RPMI8226 (cell line): ENCODE measurements at places on chromosomes 4 and X.

DNA sequence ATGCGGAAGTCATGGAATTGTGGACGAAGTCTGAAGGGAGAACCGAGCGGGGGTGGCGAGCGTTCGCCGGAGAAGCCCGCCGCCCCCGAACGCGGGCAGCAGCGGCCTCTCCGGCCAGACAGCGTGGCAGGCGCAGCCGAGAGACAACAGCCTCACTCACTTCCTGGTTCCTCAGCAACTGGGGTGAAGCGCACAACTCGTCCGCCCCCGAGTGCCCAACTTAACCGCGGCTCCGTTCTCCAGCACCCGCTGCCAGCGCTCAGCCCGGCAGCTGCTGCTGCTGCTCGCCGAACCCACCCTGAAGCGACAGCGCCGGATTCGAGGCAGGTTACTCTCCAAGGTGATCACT is 68.0 kb downstream of the NOCT start:
- DNase-seq: peak; percentile 66

GRCh38 chrX:71992711-71993110 is 82.1 kb downstream of the NHSL2 start:
- no peak for DNase-seq

- DNase-seq: no peak
Observed at GRCh38 chr4:2834001-2834921, 9.4 kb upstream of the ADD1 start.

- DNase-seq: peak; percentile 45
Observed at GRCh38 chr4:80035336-80035735, 37.7 kb downstream of the ANTXR2 start.

DNA sequence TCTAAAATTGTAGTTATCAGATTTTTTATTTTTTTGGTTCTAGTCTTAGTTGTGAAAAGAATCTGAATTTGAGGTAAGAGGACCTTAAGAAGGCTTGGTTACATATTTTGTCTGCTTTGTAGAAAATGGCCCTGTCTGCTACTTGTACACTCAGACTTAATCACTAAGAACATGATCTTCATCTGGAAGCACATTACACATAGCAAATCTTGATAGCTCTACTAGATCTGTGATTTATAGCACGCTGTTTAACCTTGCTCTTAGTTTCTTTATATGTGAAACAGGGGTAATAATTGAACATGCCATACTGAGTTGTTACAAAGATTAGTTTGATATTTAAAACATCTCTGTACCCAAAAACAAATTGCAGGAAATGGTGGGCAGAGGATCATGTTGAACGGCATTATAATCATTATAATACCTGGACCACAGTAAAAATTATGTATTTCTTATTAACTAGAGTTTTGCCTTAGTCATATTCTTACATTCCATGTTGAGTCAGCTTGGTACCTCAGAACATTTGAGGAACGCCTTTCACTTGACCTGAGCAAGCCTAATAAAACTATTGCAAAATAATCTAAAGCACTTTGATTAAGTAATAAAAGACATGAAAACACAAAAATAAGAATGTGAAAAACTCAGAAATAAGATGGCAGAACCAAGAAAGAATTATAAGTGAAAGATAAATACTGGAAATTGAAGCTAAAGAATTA is 738.0 kb upstream of the AADAT start:
- DNase-seq: no peak

DNA sequence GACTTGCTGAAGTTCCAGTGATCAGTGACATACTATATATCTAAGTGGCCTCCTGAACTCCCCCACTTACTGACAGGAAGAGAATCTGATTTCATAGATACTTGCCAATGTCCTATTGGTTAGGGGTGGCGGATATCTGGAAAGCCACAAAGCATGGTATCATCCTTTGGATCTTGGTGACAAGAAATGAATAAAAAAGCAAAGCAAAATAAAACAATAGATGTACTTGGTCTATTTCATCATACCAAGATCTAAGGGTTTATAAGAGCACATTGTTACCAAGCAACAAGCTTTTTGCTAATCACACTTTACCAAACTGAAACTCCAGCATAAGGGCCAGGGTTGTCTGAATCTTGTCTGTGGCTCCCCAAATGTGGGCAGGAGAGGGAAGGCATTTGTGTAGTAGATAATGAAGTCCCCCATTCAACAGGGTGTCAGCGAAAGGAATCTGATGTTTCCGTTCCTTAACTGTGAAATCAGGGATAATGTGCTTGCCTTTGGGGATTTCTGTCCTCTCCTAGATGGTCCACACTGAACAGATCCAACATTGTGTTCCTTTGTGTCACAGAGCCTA is 125.0 kb upstream of the SMIM10 start:
- DNase-seq: no peak

- no peak for DNase-seq
Observed at GRCh38 chr4:28675582-28675981, 1814.9 kb downstream of the STIM2 start.

- DNase-seq: no peak
Observed at GRCh38 chrX:21963731-21964405, 23.4 kb downstream of the SMS start.

- no peak for DNase-seq
Observed at GRCh38 chr4:16764622-16765021, 133.8 kb downstream of the LDB2 start.

GRCh38 chr4:174210952-174211490 is 72.4 kb downstream of the FBXO8 start:
- DNase-seq: no peak

DNA sequence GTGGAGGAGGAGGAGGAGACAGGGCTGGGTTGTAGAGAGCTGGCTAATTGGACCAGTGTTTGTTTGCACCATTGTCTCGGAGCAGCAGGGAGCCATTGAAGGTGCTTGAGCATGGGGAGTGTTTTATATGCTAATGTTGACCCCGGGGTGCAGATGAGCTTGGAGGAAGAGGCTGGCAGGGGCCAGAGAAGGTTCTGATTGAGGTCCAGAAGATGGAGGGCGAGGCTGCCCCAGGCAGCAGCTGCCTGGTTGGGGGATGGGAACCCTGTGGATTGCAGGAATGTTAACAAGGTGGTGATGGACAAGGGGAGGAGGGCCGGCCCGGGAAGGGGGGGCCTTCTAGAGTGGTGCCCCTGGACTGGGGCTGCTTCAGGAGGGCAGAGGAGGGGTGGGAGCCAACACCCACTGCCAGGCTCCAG is 18.0 kb downstream of the DOK7 start:
- DNase-seq: no peak

- no peak for DNase-seq
Observed at GRCh38 chrX:1421433-1422134, 29.7 kb upstream of the SLC25A6 start.

- DNase-seq: no peak
Observed at GRCh38 chr4:31917334-31917733, 1197.2 kb downstream of the PCDH7 start.

GRCh38 chr4:85569730-85570299 is 94.9 kb downstream of the ARHGAP24 start:
- DNase-seq: peak; percentile 5

GRCh38 chr4:44679060-44679459 is 840 bp downstream of the GUF1 start:
- DNase-seq: no peak

- no peak for DNase-seq
Observed at GRCh38 chrX:145953628-145954027, 136.0 kb downstream of the SLITRK2 start.

- no peak for DNase-seq
Observed at GRCh38 chrX:69238114-69238886, 73.0 kb upstream of the PJA1 start.

- no peak for DNase-seq
Observed at GRCh38 chrX:139091878-139092277, 380.4 kb upstream of the FGF13 start.

DNA sequence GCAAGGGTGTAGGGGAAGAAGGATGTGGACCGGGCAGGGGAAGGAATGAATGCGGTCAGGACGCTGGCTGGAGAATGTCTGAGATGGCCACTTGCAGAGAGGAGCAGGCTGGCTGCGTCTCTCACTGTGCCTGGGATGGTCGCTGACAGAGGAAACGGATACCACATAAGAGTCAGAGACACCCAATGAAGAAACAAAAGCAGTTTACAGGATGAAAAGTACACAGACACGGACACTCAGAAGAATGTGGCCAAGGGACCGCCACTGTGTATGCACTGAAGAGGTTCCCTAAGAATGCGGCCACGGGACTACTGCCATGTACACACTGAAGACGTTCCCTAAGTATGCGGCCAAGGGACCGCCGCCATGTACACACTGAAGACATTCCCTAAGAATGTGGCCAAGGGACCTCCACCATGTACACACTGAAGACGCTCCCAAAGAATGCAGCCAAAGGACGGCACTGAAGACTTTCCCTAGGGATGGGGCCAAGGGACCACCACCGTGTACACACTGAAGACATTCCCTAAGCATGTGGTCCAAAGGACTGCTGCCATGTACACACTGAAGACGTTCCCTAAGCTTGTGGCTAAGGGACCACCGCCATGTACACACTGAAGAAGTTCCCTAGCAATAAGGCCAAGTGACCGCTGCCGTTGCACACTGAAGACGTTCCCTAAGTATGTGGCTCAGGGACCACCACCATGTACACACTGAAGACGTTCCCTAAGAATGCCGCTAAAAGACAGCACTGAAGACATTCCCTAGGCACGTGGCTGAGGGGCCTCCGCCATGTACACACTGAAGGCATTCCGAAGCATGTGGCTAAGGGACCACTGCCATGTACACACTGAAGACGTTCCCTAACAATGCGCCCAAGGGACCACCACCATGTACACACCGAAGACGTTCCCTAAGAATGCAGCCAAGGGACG is 32.2 kb downstream of the DHRSX start:
- DNase-seq: no peak

DNA sequence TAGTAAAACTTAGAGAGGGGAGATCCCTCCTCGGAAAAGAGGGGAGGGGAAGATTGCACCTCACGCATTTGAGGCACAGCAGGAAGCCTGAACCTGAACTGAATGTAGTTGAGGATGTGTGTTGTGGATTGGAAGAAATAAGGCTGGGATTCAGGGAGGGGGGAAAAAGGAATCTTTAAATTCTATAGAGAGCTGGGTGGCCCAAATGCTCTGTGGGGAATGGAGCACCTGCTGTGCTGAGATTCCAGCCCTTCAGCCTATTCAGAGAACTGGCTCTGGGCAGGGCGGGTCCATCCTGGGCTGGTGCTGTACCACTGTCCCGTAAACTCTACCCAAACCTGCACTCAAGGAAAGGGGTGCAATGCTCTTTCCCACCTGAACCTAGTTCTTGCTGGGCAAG is 4.1 kb downstream of the FOXO4 start:
- no peak for DNase-seq

- DNase-seq: no peak
Observed at GRCh38 chr4:105619188-105619931, 66.9 kb downstream of the ARHGEF38 start.

- no peak for DNase-seq
Observed at GRCh38 chr4:10728016-10728415, 43.4 kb upstream of the CLNK start.
